Activated T-helper 2 cell treated with anti-CD3 and anti-CD28 coated beads, Interferon-gamma antibody, Interleukin-2, Interleukin-4, amounts not matched to agents 10 μg/mL and 5 μg/mL and 100 μg/mL, durations not matched to agents 14 hours and 24 hours and 36 hours (primary cell): ENCODE measurements at places on chromosomes 6 and 20.

- H3K27ac ChIP-seq: no peak overlapping the region
- H3K4me3 ChIP-seq: no peak overlapping the region
- H3K36me3 ChIP-seq: no peaks in the 10 kb centered on the region
- no peak for DNase-seq
Measured at GRCh38 chr6:1904466-1904799, 294.7 kb downstream of the FOXC1 start.

DNA sequence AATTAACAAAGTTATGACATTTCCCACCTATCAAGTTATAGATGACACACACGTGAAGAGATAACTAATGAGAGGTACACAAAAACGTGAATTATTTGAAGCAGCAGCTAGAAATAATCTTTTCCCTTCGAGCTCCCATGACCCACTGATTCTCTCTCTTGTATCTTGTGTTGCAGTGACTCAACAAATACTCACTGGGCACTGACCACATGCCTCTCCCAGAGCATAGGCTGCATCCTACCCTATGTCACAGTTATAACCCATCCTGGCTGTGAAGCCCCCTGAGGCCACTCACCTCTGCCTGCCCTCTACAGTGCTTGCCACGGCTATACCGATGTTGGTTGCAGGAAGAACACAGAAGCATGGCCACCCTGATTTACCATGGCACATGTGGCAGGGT lies 91.8 kb downstream of the INSM1 start:
- H3K27ac ChIP-seq: no peak overlapping the region
- DNase-seq: no peak
- H3K4me3 ChIP-seq: no peak overlapping the region
- H3K36me3 ChIP-seq: peaks cover 39% of the 10 kb centered on the region
- no peaks in the 10 kb centered on the region for H3K27me3 ChIP-seq

DNA sequence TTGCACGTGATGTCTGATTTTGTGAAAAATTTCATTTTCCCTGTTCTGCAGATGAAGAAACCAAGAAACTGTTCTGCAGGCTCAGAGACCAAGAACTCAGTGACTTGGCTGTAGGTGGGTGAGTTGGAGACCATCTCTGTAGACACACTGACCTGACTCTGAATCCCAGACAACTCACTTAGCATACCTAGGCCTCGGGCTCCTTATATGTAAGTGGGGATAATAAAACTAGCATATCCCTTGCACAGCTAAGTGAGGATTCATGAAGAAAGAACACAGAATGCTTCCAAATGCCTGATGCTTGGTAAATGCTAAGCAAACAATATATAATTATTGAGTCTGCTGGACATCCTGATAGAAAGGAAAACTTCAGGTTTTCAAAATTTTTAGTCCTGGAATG lies 70.8 kb downstream of the B3GAT2 start:
- H3K4me3 ChIP-seq: no peak overlapping the region
- no peak for DNase-seq
- no peaks in the 10 kb centered on the region for H3K4me1 ChIP-seq
- peaks cover 3% of the 10 kb centered on the region for H3K27me3 ChIP-seq
- no peaks in the 10 kb centered on the region for H3K36me3 ChIP-seq

DNA sequence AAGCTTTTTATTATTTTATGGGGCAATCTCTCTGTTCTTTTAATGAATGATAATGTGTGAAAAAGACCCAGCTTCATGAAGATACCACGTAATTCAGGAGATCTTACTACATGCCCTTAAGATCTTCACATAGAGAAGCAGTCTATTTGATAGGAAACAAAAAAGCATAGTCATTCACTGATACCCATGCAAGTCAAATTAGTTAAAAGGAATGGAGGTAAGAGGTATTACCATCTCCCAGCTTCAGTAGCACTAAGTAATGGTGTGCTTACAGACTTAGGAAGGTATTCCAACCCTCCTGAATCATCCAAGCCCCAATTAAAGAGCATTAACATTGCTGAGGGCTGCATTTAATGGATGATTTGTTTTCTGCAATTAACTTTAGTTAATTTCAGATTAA lies 364.7 kb downstream of the SYNE1 start:
- H3K4me3 ChIP-seq: no peak overlapping the region
- H3K36me3 ChIP-seq: peaks cover 14% of the 10 kb centered on the region
- no peak for DNase-seq
- H3K27ac ChIP-seq: no peak overlapping the region
- peaks cover 15% of the 10 kb centered on the region for H3K4me1 ChIP-seq
- no peaks in the 10 kb centered on the region for H3K27me3 ChIP-seq

DNA sequence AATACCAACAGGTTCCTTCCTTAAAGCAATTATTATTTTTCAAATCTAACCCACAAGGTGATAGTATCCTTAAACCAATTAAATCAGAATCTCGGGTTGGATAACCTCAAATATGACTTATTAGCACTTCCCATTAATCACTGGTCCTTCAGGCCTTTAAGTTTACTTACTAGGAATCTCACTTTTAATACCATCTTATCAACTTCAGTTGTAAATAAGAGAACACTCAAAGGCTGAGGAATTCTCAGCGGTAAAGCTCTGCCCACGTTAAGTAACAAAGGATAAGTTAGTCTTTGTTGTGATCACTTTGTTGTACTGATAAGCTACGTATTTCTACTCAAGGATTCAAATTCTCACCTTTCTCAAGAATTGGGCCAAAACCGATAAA lies 82.0 kb downstream of the OR2B2 start:
- peaks cover 41% of the 10 kb centered on the region for H3K4me1 ChIP-seq
- no peaks in the 10 kb centered on the region for H3K27me3 ChIP-seq
- no peak for DNase-seq

- H3K4me3 ChIP-seq: no peak overlapping the region
- no peaks in the 10 kb centered on the region for H3K36me3 ChIP-seq
- H3K4me1 ChIP-seq: peaks cover 16% of the 10 kb centered on the region
- no peak overlapping the region for H3K27ac ChIP-seq
Measured at GRCh38 chr20:53792946-53793536, 199.4 kb upstream of the ZNF217 start.

DNA sequence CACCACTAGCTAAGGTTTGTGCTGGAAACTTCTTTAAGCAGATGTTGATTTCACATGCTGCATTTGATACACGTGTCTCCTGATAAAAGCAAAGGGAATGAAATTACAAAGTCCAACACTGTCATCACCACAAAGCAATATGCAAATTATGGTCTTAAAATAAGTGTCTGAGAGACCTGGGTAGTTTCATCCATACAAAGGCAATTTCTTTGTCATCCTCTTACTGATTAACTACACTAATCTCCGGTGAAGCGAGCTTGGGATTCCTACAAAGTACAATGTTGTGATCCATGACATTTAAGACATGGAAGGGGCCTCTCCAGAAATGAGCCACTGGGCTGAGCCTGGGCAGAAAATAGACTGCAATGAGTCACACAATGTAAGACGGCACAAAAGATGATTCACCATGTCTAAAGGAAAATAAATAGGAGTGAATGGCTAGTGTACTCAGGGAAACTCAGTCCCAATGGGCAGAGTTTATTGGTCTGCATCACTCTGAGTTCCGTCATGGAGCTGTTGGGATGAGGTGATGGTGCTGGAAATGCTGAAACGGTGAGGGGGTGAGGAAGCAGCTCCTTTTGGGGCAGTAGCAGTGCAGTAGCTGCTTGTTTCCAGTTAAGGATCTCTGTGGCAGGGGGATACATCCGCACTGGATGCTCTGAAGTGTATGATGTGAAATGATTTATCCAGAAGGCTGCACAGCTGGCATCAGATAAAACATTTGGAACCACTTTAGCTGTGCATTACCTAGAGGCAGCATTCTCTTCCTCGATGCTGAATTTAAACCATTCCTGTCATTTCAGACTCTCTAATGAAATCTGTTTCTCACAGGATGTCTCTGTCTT lies 103.3 kb downstream of the IBTK start:
- H3K27me3 ChIP-seq: no peaks in the 10 kb centered on the region
- H3K4me1 ChIP-seq: no peaks in the 10 kb centered on the region
- H3K36me3 ChIP-seq: no peaks in the 10 kb centered on the region
- DNase-seq: no peak

DNA sequence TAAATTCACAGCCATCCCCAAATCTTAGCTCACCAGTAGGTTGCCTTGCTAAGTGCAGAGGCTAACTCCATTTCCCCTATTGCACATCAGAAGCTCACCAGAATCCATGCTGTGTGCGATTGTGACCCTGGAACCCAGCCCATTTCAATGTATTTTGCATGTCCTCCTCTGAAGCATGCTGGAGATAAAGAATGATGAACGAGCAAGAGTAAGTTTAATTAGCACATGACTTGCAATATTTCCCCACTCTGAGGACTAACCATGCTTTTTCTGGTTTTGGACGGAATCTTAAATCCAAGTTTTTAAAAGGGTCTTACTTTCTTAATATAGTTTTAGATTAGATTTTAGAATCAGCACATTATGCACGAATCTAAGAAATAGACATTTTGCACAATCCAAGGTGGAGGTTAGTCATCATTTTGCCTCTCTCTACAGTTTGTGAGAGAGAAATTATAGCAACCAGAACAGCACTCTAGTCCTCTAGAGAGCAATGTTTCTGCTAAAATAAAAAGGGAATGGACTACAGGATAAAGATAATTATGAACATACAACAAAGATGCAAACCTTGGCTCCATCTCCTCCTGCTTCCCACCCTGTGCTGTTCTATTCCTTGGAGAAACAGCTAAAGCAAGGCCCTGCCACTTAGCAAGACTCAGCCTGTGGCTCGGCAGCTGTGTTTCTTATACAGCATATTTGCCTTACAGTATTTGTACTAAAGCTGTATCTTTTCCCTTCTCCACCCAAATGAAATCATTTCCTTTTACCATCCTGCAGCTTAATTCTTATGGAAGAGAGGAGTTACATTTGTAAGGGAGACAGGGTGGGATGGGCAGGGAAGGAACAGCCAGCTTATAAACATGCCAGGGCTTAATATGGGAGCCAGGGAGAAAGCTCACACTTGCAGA lies 24.9 kb upstream of the LAMA4 start:
- H3K27ac ChIP-seq: no peak overlapping the region
- H3K27me3 ChIP-seq: peaks cover 82% of the 10 kb centered on the region
- H3K4me3 ChIP-seq: no peak overlapping the region
- DNase-seq: no peak
- no peaks in the 10 kb centered on the region for H3K4me1 ChIP-seq
- H3K36me3 ChIP-seq: no peaks in the 10 kb centered on the region

DNA sequence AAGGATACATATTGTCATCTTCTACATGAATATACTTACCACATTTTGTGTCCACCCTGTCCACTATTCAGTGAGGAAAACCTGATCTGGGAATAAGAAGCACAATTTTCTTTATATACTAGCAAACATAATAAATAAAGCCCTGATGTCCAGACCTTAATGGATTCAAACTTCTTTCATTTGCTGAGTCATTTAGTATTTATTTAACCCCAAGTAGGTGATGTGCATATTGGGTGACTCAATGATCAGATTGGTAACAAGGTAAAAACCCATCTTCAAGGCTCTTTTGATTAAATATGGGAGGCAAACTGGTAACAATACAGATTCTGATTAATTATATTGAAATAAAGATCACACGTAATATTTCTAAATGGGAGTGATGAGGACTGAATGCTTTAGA lies 1159.8 kb upstream of the EYS start:
- no peak overlapping the region for H3K27ac ChIP-seq
- no peak overlapping the region for H3K4me3 ChIP-seq
- no peak for DNase-seq
- no peaks in the 10 kb centered on the region for H3K27me3 ChIP-seq
